ENCODE measurements at places on chromosomes 1 and 21. TPM values are rescaled to one million over a fixed set of nuclear protein-coding genes. Genes with fewer than 3 reads are reported as not detected.

The RIPPLY3 gene
- polyA plus RNA-seq, result not detected

- no peak for DNase-seq
- no peaks in the 10 kb centered on the region for H3K27me3 ChIP-seq
- no peaks in the 10 kb centered on the region for H3K4me1 ChIP-seq
- no peak overlapping the region for H3K4me3 ChIP-seq
- H3K36me3 ChIP-seq, result no peaks in the 10 kb centered on the region
These were observed 5.0 kb upstream of the DDOST start for GRCh38 chr1:20666146-20666545.

DNA sequence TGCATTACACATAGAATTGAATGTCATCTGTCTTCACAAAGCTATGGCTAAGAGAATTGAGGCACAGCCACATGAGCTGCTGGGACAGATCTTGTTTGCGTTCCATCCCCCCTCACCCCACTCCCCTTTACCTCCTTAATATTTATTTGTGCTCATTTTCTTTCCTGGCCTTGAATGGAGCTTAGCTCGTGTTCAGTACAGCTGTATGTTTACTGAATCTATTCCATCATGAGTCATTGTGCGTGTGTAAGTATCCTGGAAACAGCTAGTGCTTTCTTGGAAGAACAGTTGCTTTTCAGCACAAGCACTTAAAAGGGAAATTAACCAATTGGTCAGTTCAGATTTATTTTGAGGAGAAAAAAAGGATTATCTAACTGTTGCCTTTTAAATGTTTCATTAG lies 14.7 kb downstream of the PROX1 start:
- peak; percentile 57 for DNase-seq
- no peak overlapping the region for H3K27ac ChIP-seq
- no peak overlapping the region for H3K4me3 ChIP-seq
- H3K27me3 ChIP-seq, result no peaks in the 10 kb centered on the region
- no peaks in the 10 kb centered on the region for H3K4me1 ChIP-seq

GRCh38 chr1:4603295-4604110 lies 50.9 kb upstream of the AJAP1 start:
- H3K4me3 ChIP-seq, result no peak overlapping the region
- H3K4me1 ChIP-seq, result no peaks in the 10 kb centered on the region
- H3K27me3 ChIP-seq, result no peaks in the 10 kb centered on the region
- H3K36me3 ChIP-seq, result no peaks in the 10 kb centered on the region
- DNase-seq, result no peak

GRCh38 chr1:33364565-33364918 lies 43.6 kb upstream of the A3GALT2 start:
- DNase-seq, result no peak
- H3K27ac ChIP-seq, result no peak overlapping the region
- H3K27me3 ChIP-seq, result no peaks in the 10 kb centered on the region
- H3K36me3 ChIP-seq, result no peaks in the 10 kb centered on the region
- no peaks in the 10 kb centered on the region for H3K4me1 ChIP-seq

- H3K4me3 ChIP-seq, result no peak overlapping the region
- H3K27me3 ChIP-seq, result no peaks in the 10 kb centered on the region
- H3K4me1 ChIP-seq, result no peaks in the 10 kb centered on the region
- no peak overlapping the region for H3K27ac ChIP-seq
These were observed 54.8 kb upstream of the KRTAP19-8 start for GRCh38 chr21:31092832-31093625.

DNA sequence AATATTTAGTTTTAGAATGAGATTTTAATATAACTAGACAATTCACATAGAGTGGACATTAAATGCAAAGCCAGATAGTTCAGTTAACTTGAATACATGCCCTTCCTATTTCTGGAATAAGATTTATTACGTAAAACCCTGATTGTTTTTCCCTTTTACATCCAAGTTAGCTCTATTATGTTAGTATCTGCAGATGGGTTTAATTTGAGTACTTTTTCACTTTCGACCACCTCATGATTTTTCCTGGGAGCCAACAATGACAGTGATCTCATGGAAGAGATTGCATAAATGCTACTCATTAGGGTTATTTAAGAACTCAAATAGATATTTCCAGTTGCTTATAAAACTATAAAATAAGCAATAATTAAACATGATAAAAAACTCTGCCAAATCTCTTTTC lies 199.4 kb upstream of the PTGFR start:
- DNase-seq, result peak; percentile 34
- peaks cover 28% of the 10 kb centered on the region for H3K4me1 ChIP-seq
- H3K36me3 ChIP-seq, result no peaks in the 10 kb centered on the region
- no peak overlapping the region for H3K4me3 ChIP-seq
- H3K27me3 ChIP-seq, result no peaks in the 10 kb centered on the region

GRCh38 chr1:99146129-99146848 lies 118.0 kb upstream of the PLPPR4 start:
- H3K27ac ChIP-seq, result no peak overlapping the region
- no peak for DNase-seq
- no peaks in the 10 kb centered on the region for H3K36me3 ChIP-seq
- no peaks in the 10 kb centered on the region for H3K27me3 ChIP-seq
- no peaks in the 10 kb centered on the region for H3K4me1 ChIP-seq
- no peak overlapping the region for H3K4me3 ChIP-seq

DNA sequence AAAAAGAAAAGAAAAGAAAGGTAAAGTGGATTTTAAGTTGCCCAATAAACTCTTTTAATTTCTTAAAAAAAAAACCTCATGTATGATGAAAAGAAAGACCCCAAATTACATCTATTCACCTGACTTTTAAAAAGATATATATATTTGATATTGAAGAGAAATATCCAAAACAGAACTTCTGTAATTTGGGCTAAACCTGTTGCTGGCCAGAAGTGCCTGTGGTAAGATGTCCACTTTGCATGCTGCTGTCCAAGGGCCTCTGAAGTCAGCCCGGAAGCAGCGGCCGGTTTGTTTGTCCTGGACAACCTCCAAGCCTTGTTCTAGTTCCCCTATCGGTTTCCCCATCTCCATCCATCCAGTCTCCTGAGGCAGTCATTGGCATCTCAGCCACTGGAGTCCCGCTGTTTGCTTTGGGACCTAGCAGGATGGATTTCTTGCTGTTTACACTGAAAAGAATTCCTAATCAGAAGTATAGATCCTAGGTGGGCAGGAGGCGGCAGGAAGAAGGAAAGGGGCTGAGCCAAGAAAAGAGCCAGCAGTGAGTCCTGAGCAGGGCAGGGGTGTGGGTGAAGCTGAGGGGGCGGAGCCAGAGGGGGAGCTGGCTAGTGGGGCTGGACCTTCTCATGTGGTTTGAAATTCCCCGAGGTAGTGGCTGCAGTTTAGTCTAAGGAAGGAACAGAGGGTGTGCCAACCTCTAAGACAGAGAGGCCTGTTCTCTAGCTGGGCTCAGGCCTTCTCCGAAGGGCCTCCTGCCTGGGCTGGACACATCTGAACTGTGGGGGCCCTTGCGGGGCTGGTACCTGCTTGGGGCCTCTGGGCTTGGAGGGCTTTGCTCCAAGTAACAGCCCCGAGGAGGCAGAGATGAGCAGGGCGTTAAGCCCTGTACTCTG lies 3.3 kb downstream of the NCMAP start:
- no peak overlapping the region for H3K27ac ChIP-seq
- no peaks in the 10 kb centered on the region for H3K36me3 ChIP-seq
- H3K27me3 ChIP-seq, result peaks cover 42% of the 10 kb centered on the region
- H3K4me3 ChIP-seq, result no peak overlapping the region
- peak; percentile 57 for DNase-seq

The HEYL gene
- polyA plus RNA-seq, result not detected

GRCh38 chr1:156436141-156437036 lies 64.2 kb downstream of the MEF2D start:
- H3K4me1 ChIP-seq, result no peaks in the 10 kb centered on the region
- no peak overlapping the region for H3K4me3 ChIP-seq
- no peaks in the 10 kb centered on the region for H3K36me3 ChIP-seq

DNA sequence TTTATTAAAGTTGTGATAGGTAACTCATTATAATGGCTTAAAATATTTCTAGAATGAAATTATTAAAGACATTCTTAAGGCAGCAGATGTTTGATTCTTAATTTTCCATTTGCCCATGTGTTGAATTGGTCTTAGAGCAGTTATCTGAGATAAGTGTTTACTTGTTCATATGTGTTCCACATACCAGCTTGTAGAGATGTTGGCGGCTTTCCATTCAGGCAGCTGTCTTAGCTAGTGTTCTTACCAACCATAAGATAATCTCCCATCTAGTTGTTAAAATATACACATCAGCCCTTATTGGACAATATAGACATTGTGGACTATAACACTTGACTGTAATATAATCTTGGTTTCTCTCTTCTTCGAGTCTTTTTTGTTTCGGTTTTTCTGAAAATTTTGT lies 1372.9 kb upstream of the ADGRL2 start:
- no peaks in the 10 kb centered on the region for H3K36me3 ChIP-seq
- H3K4me3 ChIP-seq, result no peak overlapping the region
- no peaks in the 10 kb centered on the region for H3K4me1 ChIP-seq
- no peak for DNase-seq

The OPTC gene
- not detected for polyA plus RNA-seq

DNA sequence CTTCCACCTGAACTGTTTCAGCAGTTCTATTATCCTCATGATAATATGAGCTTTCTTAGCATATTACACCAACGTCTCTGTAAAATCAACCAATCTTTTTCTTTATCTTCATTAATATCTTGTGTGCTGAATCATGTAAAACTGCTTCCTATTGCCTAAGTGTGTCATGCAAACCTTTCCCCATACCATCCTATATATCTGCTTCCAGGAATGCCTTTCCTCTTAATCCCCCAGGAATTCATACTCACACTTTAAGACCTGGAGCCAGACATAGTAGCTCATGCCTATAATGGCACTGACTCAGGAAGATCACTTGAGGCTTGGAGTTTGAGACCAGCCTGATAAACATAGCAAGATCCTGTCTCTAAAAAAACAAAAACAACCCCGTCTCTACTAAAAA lies 183.9 kb downstream of the NRIP1 start:
- peak; percentile 86 for DNase-seq
- H3K4me3 ChIP-seq, result no peak overlapping the region
- peak overlapping the region; percentile 47 for H3K27ac ChIP-seq
- no peaks in the 10 kb centered on the region for H3K27me3 ChIP-seq

The TDRD5 gene
- polyA plus RNA-seq, result not detected

The HJV gene
- not detected for polyA plus RNA-seq

- no peak overlapping the region for H3K27ac ChIP-seq
- DNase-seq, result peak; percentile 57
- no peak overlapping the region for H3K4me3 ChIP-seq
- peaks cover 12% of the 10 kb centered on the region for H3K4me1 ChIP-seq
- H3K36me3 ChIP-seq, result no peaks in the 10 kb centered on the region
These were observed 9.4 kb upstream of the KCNC4 start for GRCh38 chr1:110200666-110201065.

DNA sequence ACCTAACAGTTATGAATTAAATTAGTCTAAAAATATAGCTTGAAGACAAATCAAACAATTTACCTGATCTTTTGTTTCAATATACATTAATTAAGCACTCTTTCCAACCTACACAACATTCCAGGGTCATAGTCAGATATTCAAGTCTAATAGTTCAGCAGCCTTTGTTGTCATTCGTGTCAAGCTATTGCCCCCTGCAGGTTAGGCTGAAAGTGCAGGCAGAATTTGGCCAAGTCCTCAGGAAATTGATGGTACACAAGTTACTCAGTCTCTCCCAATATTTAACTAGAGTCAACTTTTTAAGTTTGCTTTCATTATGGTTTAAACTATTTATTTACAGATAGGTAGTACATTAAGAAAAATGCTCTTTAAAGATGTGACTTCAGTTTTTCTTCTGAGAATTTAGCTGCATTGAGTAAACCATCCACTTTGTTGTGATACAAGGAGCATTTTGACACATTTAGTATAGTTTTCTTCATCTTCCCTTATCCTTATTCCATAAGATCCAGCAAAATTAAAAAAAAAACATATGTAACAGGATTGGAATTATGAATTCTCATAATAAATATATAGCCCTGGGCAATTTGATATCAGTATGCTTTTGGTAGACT lies 130.3 kb upstream of the DPYD start:
- no peak overlapping the region for H3K27ac ChIP-seq
- H3K4me1 ChIP-seq, result peaks cover 33% of the 10 kb centered on the region
- H3K4me3 ChIP-seq, result no peak overlapping the region
- H3K36me3 ChIP-seq, result no peaks in the 10 kb centered on the region
- no peaks in the 10 kb centered on the region for H3K27me3 ChIP-seq

- peaks cover 28% of the 10 kb centered on the region for H3K27me3 ChIP-seq
- no peaks in the 10 kb centered on the region for H3K4me1 ChIP-seq
- H3K36me3 ChIP-seq, result no peaks in the 10 kb centered on the region
- no peak for DNase-seq
- no peak overlapping the region for H3K4me3 ChIP-seq
- no peak overlapping the region for H3K27ac ChIP-seq
These were observed 102.7 kb downstream of the LMX1A start for GRCh38 chr1:165253818-165254254.

- peaks cover 56% of the 10 kb centered on the region for H3K4me1 ChIP-seq
- H3K4me3 ChIP-seq, result no peak overlapping the region
- DNase-seq, result no peak
- peak overlapping the region; percentile 40 for H3K27ac ChIP-seq
- H3K36me3 ChIP-seq, result peaks cover 52% of the 10 kb centered on the region
These were observed 61.9 kb downstream of the CAPN2 start for GRCh38 chr1:223774134-223774814.

The ROR1 gene
- 13.3 TPM for polyA plus RNA-seq

The ABCA4 gene
- polyA plus RNA-seq, result 0.25 TPM

DNA sequence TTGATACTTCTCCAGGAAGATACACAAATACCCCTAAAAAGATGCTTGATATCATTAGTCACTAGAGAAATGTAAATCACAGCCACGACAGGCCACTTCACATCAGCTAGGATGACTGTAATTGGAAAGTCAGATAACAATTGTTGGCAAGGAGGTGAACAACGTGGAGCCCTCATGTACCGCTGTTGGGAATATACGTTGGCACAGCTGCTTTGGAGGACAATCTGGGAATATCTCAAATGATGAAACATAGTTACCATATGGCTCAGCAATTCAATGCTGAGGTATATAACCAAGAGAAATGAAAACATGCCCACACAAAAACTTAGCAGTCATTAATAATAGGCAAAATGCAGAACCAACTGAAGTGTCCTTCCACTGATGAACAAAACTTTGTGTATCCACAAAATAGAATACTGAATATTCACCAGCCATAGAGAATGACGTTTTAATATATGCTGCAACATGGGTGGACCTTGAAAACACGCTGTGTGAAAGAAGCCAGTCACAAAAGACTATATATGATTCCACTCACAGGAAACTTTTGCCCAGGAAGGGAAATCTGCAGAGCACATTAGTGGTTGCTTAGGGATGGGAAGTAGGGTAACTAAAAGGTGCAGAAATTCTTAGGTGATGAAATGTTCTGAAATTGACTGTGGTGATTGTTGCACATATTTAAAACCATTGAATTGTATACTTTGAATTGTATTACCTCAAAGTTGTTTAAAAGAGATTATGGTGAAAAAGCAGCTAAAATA lies 95.4 kb downstream of the AHCTF1 start:
- no peaks in the 10 kb centered on the region for H3K27me3 ChIP-seq
- H3K36me3 ChIP-seq, result peaks cover 21% of the 10 kb centered on the region
- DNase-seq, result peak; percentile 13
- H3K4me3 ChIP-seq, result no peak overlapping the region

DNA sequence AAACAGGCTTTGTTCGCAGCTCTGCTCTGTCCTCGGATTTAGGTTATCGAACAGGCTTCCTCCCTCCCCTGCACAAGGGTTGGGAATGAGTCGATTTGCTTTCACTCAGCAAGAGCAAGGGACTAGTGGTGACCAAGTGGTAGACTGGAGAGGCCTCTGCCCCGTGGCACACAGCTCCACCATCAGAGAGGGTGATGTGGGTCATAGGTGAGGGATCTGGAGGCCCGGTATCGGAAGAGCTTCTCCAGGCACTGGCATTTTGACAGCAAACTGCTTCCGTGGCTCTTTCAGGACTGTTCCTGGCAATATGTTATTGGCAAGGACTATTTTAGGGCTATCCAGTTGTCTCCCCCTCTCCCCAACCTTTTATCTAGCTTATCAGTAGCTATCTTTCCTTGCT lies 3.1 kb upstream of the ELF3 start:
- H3K27me3 ChIP-seq, result no peaks in the 10 kb centered on the region
- no peaks in the 10 kb centered on the region for H3K4me1 ChIP-seq
- DNase-seq, result no peak

The RNU1-2 gene
- polyA plus RNA-seq, result not detected
